G401 (cell line): ENCODE measurements at places on chromosomes 5 and 9.

GRCh38 chr5:8683496-8683895, 814.5 kb downstream of the MTRR start:
- DNase-seq: peak; percentile 7

DNA sequence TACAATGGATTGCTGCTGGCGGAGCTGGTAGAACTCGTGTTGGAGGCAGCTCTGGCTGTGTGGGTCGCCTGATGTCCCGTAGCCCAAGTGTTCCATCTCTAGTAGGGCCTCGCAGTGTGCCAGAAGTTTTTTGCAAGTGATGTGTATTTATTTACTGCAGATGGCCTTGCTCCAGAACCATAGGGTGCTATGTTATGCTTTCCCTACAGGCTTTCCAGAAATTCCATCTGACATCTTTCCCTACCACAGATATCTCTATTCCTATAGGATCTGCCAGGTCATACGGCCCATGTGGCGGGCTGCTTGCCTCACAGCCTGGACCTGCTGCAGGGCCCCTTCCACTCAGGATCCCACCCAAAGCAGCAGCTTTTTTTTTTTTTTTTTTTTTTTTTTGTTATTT, 16.9 kb downstream of the ADAMTSL2 start:
- no peak for DNase-seq

GRCh38 chr5:73179730-73180129, 6.7 kb downstream of the TMEM174 start:
- no peak for DNase-seq

DNA sequence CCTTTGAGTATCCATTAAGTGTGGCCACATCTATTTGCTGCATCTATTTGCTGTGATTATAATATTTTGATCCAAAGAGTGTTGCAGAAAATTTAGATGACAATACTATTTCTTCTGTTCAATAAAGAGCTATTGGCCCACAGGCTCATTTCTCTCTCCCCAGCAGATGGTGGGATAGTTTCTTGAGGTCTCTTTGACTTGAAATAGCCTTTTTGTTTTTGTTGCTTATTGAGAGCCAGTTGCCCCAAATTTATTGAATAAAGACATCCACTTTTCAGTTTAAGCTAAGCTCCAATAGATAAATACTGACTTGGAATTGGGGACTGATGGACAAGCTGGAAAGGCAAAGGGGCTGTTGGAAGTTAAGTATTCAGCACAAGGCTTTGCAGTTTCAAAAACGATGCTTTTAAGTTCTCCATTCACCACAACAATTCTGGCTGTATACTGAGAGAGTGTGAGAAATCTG, 290.1 kb upstream of the MPDZ start:
- DNase-seq: no peak

- no peak for DNase-seq
These were observed 473.9 kb upstream of the CYLC2 start for GRCh38 chr9:102521097-102521755.

DNA sequence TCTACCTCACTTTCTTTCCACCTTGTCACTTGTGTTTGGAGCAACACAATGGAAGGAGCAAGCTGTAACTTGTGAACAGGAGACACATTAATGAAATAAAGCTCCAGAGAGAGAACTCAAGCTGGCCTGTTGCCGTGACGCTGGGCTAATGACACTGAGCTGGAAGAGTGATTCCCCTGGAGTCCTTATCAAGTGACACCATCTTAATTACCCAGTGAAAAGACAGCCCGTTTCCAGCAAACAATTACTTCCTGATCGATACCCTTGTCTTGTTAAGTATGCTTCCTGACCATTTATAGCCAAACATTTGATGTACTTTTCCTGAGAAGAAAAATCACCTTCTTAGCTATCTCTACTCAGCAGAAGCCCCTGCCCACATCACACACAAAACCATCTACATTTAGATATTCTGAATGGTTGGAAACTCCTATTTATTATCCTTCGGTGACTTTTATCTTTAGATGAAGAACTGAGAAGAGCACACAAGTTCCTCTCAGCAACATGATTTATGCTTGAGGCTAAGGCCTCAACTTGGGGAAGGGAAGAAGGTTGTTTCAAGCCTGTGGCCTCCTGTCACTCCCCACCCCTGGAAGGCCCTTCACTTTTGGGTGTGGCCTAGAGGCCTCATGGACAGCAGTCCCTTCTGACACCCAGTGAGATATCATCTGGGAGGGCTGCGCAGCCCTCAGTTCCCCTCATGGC, 34.1 kb downstream of the CRHBP start:
- no peak for DNase-seq

DNA sequence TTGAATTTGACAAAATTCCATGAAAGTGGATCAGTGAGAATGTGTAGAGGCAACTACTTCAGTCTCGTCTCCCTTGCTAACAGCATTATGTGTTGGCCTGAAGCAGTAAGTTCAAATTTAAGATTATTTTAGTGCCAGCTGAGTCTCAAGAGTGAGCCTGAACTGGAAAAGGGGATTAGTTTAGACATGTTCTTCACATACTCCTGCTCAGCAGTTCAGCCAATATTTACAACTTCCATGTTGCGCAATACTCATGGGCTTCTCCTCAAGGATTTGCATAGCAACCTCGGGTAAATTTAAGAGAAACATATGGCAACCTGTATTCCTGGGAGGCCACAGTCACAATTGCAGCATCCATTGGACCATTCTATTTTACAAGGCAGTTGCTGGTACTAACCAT, 553.8 kb downstream of the PTPRD start:
- DNase-seq: no peak

DNA sequence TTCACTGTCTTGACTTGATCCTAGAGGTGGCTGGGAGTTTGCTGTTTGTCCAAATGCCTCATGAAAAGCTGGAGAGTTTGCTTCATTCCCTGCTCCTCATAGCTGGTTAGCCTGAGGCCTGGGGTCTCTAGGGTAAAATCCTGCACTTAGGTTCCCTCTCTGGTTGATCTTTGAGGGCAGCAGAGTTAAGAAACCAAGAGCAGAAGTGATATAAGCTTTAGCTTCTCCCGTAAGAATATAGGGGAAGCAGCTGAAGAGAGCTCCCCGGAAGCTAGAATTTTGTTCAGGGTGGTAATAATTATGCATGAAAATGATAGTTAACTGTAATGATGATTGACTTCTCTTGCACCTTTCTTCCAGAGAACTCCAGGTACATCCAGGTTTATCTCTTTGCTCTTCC, 1.4 kb downstream of the FAM53C start:
- no peak for DNase-seq

DNA sequence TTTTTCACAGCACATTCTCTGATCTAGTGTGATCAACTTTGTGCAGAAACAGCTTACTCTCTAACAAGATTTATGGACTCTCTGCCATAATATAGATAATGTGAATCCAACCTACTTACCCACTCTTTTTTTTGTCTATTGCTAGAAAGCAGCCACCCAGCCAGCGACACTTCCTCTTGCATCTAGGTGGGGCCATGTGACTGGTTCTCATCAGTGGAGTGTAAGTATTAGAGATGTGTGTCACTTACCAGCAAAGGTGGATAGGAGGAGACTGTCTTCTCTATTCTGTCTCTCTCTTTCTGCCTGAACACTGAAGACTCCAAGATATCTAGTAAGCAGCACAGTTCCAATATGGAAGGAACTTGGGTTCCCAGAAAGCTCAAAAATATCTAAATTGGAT, 174.8 kb downstream of the MCTP1 start:
- no peak for DNase-seq

GRCh38 chr9:3827175-3827574, 301.4 kb upstream of the RFX3 start:
- DNase-seq: no peak

DNA sequence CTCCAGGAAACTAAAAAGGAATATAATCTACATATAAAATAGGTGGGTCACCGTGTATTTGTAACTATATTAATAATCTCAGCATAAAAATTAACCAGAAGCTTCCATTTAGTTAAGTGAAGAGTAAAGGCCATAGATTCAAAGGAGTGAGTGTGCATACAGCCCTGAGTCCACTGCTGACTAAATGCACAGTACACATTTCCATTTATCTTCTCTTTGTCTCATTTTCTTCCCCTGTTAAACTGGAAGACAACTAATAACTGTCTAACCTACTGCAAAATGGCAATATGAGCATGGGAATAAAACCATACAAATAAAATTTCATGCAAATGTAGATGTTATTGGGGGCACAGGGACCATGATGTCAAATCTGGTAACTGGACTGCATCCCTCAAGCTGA, 59.9 kb upstream of the DAB2 start:
- no peak for DNase-seq

- DNase-seq: no peak
These were observed 98.3 kb downstream of the F2RL2 start for GRCh38 chr5:76524868-76525267.

- DNase-seq: no peak
These were observed 176.1 kb downstream of the PCSK1 start for GRCh38 chr5:96256795-96257470.

DNA sequence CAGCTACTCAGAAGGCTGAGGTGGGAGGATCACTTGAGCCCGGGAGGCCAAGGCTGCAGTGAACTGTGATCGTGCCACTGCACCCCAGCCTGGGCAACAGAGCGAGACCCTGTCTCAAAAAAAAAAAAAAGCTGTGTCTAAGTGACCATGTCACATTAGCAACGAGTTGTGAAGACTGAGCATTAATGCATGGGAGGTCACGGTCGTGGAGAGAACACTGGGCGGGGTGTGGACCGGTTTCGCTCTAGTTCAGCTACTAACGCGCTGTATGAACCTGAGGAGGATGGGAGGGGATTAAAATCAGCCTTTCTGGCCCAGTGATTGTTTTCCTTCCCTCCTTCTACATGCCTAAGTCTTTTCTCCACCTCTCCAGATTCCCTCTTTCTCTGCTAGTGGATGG, 56.7 kb upstream of the CARTPT start:
- no peak for DNase-seq

DNA sequence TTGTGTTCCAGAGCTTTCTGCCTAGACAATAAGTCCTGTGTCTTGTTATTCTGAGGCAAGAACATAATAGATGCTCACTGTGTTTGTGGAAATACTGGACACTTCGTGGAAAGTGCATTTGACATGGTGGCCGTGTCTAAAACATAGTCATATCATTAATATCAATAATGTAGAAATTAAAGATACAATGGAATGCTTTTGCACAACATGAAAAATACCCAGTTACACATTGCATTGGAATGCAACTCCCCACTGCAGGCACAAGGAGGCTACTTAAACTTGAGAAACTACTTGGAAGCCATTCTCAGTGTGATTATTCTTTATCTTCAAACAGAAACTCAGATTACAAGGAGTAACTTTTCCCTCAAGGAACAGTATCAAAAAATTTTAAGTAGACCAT, 145.3 kb upstream of the ZNF462 start:
- no peak for DNase-seq

DNA sequence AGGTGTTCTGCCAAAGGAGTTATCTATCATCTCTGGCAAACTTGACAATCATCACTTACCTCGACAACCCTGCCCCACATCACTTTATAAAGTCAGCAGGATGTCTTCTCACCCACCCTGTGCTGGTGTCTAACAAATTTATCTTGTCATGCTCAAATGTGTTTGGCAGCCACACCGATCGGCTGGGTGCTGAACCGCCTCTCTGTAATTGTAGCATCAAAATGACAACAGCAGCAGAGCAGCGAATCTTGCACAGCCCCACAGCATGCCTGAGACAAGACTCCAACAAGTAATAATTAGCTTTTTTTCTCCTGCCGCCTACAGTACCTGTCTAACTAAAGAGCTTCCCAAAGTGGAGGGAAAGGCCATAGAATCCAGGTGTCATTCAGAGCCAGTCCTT, 176.2 kb downstream of the NR3C1 start:
- DNase-seq: no peak

DNA sequence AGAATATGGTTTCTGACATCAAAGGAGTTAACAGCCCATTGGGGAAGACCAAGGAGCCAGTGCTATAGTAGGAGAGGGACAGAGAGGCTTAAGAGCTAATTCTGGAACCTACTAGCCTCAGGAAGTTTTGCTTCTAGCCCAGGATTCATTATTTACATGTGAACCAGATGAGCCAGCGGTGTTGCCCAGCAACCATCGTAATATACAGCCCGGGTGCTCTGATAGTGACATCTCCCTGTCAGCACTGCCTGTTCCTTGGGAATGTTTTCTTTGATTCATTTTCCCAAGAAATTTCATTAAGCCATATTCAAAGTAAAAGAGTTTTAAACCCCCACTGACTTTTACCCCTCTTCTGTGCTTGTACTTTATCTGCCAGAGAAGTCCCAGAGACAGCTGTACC, 217.4 kb upstream of the ADAMTSL1 start:
- DNase-seq: no peak

- DNase-seq: no peak
These were observed 74.8 kb upstream of the TGFBR1 start for GRCh38 chr9:99030092-99030511.

- no peak for DNase-seq
These were observed 20.0 kb downstream of the MOCS2 start for GRCh38 chr5:53089481-53089991.

- no peak for DNase-seq
These were observed 145.0 kb upstream of the CDH10 start for GRCh38 chr5:24789611-24790351.

DNA sequence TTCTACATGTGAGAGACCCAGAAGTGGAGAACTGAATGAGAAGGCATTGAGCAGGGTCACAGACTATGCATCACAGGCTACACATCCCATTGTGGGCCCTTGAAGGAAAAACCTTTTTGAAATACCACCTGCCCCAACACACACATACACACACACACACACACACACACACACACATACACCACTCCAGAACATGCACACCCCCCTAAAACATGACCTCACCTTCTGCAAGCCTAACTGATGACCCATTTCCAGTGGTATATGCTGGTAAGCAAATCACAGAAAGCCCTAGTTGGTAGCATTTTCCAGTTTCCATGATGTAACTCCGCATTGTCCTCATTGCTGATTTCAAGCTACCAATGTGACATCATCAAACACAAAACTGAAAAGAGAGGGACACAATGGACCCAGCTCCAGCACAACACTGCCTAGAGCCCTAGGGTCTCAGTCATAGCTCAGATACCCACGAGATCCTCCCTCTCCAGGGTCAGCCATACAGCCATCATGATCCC, 36.4 kb downstream of the THBS4 start:
- no peak for DNase-seq

DNA sequence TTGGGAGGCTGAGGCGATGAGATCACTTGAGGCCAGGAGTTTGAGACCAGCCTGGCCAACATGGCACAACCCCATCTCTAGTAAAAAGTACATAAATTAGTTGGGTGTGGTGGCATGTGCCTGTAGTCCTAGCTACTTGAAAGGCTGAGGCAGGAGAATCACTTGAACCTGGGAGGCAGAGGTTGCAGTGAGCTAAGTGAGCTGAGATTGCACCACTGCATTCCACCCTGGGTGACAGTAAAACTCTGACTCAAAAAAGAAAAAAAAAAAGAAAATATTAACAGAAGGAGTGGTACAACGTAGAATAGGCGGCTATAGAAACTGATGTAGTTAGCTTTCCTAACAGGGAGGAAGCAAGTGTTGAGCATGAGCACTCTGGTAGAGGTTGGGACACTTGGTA, 59.9 kb downstream of the PBX3 start:
- DNase-seq: no peak

- DNase-seq: no peak
These were observed 310.4 kb downstream of the SLF1 start for GRCh38 chr5:94928891-94929290.

GRCh38 chr9:134225816-134226215, 61.5 kb upstream of the RNU6ATAC start:
- DNase-seq: no peak

- no peak for DNase-seq
These were observed 41.1 kb upstream of the PLPP6 start for GRCh38 chr9:4620881-4621555.

GRCh38 chr9:438066-438465, 223.4 kb downstream of the DOCK8 start:
- no peak for DNase-seq

- no peak for DNase-seq
These were observed 334.9 kb downstream of the BNC2 start for GRCh38 chr9:16535555-16535954.
